SW 1271 (cell line): ENCODE measurements at places on chromosomes 4 and X.
A peak's percentile ranks its signal among the peaks of the same experiment; 100 is the strongest.

GRCh38 chr4:151409470-151410313 is 716 bp downstream of the FHIP1A start:
- DNase-seq: no peak

- no peak for DNase-seq
Measured at GRCh38 chr4:3870567-3870962, 104.4 kb downstream of the ADRA2C start.

DNA sequence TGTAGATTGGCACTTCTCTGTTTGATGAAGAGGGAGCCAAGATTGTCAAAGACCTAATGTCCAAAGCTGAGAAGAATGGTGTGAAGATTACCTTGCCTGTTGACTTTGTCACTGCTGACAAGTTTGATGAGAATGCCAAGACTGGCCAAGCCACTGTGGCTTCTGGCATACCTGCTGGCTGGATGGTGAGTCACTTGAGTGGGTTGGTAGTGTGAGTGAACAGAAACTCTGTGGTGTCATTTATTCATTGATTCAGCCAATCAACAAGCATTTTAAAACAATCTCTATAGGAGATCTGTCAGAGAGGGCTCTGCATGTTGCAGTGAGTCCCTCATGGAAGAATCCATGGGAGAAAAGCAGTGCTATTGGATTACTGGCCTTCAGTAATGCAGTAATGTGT is 16.3 kb downstream of the TAF9B start:
- DNase-seq: no peak

DNA sequence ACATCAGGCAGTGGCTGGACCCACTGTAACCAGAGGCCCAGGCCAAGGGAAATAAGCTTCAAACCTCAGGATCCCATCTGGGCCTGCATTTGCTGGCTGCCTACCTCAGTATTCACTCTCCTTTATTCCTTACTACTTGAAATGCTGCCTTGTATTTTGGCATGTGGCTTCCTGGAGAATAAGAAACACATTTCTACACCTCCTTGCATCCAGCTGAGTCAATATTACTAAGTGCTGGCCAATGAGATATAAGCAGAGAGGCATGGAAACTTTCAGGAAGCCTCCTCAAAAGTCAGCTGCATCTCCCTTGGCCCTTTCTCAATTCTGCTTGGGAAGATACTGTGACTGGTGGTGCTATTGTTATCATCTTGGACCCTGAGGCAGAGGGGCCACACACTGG is 59.8 kb upstream of the RELL1 start:
- no peak for DNase-seq

DNA sequence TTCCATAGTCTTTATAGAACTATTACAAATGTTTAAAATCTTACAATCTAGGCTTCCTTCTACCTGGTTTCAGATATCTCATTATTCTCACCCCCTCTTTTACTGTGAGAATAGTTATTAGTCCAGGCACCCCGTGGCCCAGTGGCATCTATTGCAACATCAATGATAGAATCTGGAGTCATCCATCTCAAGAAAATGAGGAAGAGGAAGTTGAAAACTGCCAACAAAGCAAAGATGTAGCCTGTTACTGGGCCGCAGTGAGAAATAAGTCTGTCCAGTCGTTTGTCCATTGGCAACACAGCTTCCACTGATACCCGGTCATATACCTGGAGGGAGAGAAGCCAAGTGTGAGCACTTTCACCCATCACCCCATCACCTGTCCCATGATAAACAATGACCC is 6.0 kb upstream of the ASB11 start:
- no peak for DNase-seq

DNA sequence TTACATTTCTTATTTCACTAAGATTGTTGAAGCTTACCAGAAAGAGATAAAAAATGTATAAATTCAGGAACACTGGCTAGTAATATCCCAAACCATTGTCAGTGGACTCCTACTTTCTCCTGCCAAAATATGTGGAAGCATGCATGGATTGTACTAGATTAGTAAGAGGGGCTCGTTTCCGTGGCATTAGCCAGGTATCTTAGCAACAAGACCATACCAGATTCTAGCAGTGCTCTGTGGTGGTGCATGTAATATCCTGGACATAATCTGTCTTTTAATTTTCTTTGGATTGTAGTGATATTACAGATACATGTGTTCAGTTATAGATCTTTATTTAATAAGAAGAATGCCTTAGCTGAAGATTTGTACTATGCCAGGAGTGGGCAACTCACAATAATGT is 371.9 kb upstream of the PITX2 start:
- DNase-seq: no peak

GRCh38 chr4:103008875-103009729 is 10.4 kb downstream of the SLC9B1 start:
- DNase-seq: peak; percentile 41

- DNase-seq: no peak
Measured at GRCh38 chrX:40120838-40121580, 23.3 kb upstream of the BCOR start.

DNA sequence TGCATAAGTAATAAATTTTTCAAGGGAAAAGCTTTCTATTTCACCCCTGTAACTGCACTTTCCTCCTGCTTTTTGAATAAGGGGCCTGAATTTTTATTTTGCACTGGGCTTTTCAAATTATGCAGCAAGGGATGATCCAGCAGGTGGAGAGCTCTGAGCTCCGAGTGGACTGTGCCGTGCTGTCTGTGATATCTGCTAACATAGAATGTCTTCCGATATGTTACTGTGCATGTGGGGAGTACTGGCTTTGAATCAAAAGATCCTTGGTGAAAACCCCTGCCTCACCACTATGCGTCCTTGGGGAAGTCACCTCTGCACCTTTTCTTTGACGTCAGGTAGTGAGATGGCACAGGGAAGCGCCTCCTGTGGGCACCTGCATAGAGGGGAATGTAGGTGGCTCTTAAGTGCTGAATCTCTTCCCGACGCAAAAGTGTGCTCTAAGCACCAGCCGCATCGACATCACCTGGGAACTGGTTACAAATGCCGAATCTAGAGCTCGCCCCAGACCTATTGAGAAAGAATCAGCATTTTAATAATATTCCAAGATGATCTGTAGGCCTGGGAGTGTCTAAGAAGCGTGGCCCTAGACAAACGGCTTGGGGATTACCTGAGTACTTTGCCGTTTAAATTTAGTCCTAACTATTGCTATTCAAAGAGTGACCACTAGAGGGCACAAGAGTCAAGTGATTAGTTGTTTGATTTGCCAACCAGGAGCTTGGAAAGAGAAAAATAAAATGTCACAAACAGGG is 19.2 kb upstream of the WFS1 start:
- peak; percentile 27 for DNase-seq

- no peak for DNase-seq
Measured at GRCh38 chr4:136900696-136901095, 631.6 kb downstream of the PCDH18 start.

DNA sequence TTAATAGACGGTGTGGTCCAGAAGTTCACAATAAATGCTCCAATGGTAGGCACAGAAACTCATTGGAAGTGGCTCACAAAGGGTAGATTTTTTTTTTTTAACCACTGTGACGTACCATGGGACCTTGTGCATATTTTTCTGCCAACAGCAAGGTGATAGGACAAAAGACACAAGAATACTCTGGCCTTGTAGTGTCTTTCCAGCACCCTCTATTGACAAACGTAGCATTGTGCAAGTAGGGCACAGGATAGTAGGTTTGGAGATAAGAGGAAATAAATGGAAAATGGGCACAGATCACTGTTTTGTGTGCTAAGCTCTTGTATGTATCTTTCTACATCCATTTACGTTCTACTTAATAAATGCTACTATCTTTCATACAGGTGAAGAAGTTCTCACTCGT is 2054.9 kb downstream of the PCDH7 start:
- DNase-seq: no peak

GRCh38 chr4:79241846-79242245 is 84.0 kb downstream of the NAA11 start:
- no peak for DNase-seq

- DNase-seq: no peak
Measured at GRCh38 chrX:149494844-149495565, 10.1 kb downstream of the IDS start.

GRCh38 chr4:139954512-139954911 is 199.5 kb downstream of the MAML3 start:
- DNase-seq: no peak

GRCh38 chr4:151324752-151325110 is 674 bp downstream of the SH3D19 start:
- DNase-seq: peak; percentile 26

- no peak for DNase-seq
Measured at GRCh38 chr4:159282329-159282728, 179.4 kb downstream of the RAPGEF2 start.

GRCh38 chrX:117407449-117408150 is 709.0 kb downstream of the KLHL13 start:
- DNase-seq: no peak

DNA sequence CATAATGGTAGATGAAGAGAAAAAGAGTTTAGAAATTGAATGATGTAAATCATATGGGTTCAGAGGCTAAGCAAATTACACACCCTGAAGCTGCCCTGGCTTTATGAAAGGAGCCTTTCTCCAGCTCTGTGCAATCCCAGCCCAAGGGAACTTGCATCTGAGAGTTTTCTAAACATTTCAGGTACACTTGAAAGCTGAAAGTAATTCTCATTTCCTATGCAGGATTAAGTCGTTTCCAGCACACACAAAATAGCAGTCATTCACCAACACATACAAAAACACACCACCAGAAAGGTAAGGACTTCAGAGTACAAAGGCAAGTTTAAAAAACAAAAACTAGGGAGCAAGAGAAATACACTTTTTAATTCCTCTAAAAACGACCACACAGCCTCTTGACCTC is 1.7 kb downstream of the PDGFC start:
- no peak for DNase-seq

GRCh38 chr4:39563346-39563847 is 36.2 kb upstream of the UGDH start:
- DNase-seq: no peak

GRCh38 chr4:103429283-103429682 is 231.1 kb upstream of the CENPE start:
- no peak for DNase-seq

DNA sequence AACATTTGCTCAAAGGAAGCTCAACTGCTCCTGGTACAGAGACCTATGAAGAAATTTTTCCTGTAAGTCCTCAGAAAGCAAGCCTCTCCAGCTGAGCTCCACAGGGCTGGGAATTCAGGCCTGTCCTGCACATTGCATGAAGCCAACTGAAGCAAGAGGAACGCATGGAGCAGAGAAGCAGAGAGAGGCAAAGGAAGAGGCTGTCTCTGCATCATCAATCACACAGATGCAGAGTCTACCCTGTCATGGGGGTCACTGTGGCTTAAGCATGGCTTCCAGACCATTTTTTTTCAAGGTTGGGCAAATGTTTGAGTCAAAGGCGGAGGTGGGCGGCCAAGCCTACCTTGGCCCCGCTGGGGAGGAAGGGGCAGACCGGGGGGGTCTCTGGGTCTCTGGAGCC is 110.3 kb upstream of the MSX1 start:
- no peak for DNase-seq

- DNase-seq: no peak
Measured at GRCh38 chr4:65546882-65547416, 123.3 kb downstream of the EPHA5 start.

- no peak for DNase-seq
Measured at GRCh38 chr4:149441338-149441737, 374.3 kb downstream of the IQCM start.

- peak; percentile 35 for DNase-seq
Measured at GRCh38 chrX:150486011-150486410, 82.4 kb upstream of the MTM1 start.

- DNase-seq: no peak
Measured at GRCh38 chrX:42276982-42277690, 353.8 kb upstream of the CASK start.

DNA sequence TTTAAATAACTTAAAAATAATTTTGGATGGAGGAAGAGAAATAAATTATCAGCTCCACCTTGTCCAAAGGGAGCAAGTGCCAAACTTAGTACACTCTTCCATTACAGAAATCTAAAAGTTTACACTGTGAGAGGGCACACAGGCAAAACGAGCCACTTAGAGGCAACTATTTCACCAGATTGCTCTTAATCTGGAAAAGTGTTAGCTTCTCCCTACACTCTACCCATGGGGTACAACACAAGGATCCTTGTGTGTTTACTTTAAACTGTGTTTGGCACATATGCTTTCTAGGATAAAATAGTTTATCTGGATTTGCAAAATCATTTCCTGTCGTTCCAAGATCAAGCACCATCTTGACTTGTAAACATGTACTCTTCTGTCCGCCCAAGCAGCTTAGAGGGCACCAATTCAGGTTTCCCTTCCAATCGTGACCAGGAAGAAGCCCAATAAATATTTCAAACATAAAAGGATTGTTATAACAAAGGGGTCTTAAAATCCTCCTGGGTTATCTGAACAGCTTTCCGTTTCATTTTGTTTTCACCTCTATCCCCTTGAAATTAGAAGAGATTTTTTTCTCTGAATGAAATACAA is 29.0 kb upstream of the KDR start:
- no peak for DNase-seq

GRCh38 chr4:71181332-71181731 is 157.5 kb upstream of the SLC4A4 start:
- no peak for DNase-seq

DNA sequence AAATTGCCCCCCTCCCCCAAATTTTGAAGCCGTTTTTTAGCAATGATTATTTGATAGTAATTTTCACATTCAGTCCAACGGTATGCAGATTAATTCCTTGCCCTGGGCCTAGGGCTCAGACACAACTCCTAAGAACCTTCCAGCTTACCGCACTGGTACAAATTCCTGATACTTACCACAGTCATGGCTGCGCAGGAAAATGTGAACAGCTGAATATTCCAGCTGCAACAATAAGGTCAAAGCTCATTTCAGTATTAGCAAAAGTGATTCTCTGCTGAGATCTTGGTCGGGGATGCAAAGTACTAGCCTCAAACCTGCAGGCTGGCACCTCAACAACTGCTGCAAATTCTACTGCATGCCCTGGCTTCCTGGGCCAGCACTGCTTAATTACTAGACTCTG is 3.0 kb downstream of the ATP11C start:
- DNase-seq: no peak

DNA sequence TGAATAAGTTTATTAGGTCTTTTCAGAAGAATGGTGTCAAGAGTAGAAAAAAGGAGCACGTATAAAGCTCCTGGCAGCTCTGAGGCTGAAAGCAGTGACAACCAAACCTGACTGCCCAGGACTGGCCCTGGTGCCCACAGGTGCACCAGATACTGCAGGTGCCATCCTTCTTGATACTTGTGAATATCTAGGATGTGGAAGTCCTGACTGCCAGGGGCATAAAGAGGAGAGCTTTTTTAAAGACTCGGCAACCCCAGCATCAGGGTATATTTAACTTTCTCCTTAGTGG is 60.7 kb downstream of the TMEM150C start:
- no peak for DNase-seq

- DNase-seq: no peak
Measured at GRCh38 chrX:97065973-97066372, 182.3 kb downstream of the RPA4 start.

DNA sequence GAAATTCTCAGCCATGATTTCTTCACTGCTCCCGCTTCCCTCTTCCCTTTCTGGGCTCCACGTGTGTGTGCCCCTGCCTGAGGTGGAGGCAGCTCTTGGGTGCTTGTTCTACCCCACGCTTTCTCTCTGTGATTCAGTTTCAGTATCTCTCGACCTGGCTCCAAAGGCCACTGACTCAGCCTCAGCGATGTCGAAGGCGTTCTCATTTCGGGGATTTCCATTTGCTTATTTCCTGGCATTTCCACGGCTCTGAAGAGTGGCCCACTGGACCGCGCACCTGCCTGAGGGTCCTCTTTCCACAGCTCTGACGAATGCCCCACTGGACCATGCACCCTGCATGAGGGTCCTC is 52.4 kb downstream of the GAK start:
- DNase-seq: no peak

- no peak for DNase-seq
Measured at GRCh38 chr4:2953496-2953895, 9.7 kb downstream of the NOP14 start.
